Activated T-cell treated with anti-CD3 and anti-CD28 coated beads, Interleukin-2, amount 50 U/mL, for 72 hours (primary cell): ENCODE measurements at places on chromosomes 11 and 22.

- DNase-seq: no peak
Observed at GRCh38 chr22:50118557-50119168, 28.9 kb downstream of the MOV10L1 start.

- DNase-seq: no peak
Observed at GRCh38 chr11:2517386-2518064, 72.7 kb downstream of the KCNQ1 start.

GRCh38 chr22:21108379-21109115 lies 62.8 kb downstream of the LRRC74B start:
- DNase-seq: no peak

- no peak for DNase-seq
Observed at GRCh38 chr22:43185860-43186261, 1.1 kb downstream of the TTLL12 start.

DNA sequence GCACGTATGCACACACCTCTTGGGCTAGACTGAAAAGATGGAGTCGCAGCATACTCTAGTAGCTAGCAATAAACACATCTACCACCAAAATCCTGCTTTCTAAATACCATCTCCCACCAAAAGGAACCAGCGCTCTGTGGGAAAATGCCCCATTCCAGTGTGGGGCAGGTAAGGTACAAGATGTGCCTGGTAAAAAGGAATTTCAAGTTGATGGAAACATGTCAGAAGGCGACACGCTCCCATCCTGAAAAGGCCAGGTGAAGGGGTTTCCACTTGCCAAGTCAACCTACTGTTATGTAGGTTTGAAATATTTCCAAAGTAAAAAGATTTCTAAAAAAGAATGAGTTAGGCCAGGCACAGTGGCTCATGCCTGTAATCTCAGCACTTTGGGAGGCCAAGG lies 8.8 kb downstream of the DGCR2 start:
- DNase-seq: no peak

GRCh38 chr11:128547946-128548648 lies 39.3 kb downstream of the ETS1 start:
- no peak for DNase-seq

DNA sequence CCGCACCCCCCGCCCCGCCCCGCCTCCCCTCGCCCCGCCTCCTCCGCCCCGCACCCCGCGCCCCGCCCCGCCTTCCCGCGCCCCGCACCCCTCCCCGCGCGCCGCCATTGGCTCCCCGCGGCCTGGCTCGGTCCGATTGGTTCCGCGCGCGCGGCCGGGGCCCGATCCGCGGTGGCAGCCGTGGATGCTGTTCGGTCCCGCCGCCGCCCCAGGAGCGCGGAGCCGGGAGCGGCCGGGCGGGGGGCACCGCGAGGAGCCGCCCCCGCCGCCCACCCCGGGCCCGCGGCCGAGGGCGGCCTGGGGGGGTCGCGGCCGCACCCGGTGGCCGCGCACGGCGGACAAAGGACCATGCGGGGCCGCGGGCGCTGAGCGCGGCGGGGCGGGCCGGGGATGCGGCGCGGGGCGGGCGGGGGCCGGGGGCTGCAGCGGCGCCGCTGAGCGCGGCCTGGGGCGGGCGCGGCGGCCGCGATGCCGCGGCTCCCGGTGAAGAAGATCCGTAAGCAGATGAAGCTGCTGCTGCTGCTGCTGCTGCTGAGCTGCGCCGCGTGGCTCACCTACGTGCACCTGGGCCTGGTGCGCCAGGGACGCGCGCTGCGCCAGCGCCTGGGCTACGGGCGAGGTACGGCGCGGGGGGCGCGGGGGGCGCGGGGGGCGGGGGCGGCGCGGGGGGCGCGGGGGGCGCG lies at the start of gene B4GALNT4:
TSS of gene B4GALNT4 (plus strand) at position 164 of the 683 bp plus-strand sequence. CDS start at position 469, 305 bp downstream.
- DNase-seq: peak; percentile 43

DNA sequence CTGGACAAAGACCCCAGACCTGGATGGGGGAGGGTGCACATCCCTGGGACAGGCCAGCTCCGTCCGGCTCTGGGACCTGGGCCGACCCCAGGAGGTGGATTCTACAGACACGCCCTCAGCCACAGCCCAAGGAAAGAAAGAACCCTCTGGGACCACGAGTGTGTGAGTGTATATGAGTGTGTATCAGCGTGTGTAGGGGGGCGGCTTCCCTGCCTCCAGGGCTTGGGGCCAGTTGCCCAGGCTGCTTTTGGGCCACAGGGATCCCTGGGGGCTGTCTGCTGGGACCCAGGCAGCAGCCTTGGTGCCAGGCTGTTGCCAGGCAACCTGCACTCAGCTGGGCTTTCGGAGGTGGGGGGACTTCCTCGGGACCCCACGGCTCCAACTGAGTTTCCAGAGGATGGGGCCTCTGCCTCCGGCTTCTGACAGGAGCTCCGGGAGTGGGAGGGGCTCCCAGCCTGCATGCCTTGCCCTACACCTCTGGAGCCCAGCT lies 8.9 kb downstream of the DUSP8 start:
- DNase-seq: no peak
